ENCODE measurements at places on chromosomes 1 and 21.

DNA sequence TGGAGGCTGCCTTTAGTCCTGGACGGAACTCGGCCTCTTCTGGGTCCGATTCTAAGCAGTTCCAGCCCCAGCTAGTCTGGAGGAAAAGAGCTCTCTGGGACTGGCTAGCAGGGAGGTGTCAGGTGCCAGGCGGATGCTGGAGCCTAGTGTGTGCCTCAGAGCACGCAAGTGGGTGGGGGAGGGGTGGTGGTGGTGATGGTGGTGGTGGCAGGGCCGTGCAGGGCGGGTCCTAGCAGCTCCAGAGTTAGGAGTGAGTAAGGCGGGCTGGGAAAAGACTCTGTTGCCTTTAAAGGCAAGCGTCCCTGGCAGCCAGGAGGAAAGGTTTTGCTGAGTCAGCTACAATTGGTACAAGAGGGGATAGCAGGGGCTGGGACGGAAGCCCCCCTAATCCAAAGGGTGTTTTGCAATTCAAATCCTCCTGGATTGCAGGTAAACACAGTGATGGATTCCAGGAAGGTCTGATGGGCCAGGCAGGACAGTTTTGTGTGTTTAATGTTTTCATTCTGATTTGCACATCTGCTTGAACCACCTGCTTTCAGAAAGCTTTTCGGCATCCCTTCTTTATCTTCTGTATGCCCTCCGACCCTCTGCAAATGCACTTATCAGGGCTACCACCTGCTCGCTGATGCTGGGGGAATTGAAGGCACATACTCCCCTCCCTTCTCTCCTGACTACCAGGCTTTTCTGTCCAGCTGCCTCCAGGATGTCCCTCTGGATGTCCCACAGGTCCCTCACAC is 4.1 kb upstream of the SLC2A1 start:
- DNase-seq = no peak

GRCh38 chr1:22654692-22655091 is 1.7 kb downstream of the C1QB start:
- DNase-seq = no peak

DNA sequence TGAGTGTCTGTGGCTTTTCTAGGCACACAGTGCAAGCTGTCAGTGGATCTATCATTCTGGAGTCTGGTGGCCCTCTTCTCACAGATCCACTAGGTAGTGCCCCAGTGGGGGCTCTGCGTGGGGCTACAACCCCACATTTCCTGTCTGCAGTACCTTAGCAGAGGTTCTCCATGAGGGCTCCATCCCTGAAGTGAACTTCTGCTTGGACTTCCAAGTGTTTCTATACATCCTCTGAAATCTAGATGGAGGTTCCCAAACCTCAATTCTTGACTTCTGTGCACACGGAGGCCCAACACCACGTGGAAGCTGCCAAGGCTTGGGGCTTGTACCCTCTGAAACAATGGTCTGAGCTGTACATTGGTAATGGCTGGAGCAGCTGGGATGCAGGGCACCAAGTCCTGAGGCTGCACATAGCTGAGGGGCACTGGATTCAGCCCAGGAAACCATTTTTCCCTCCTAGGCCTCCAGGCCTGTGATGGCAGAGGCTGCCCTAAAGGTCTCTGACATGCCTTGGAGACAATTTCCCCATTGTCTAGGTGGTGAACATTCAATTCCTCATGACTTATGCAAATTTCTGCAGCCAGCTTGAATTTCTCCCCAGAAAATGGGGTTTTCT is 29.2 kb upstream of the TSNAX start:
- no peak for DNase-seq

DNA sequence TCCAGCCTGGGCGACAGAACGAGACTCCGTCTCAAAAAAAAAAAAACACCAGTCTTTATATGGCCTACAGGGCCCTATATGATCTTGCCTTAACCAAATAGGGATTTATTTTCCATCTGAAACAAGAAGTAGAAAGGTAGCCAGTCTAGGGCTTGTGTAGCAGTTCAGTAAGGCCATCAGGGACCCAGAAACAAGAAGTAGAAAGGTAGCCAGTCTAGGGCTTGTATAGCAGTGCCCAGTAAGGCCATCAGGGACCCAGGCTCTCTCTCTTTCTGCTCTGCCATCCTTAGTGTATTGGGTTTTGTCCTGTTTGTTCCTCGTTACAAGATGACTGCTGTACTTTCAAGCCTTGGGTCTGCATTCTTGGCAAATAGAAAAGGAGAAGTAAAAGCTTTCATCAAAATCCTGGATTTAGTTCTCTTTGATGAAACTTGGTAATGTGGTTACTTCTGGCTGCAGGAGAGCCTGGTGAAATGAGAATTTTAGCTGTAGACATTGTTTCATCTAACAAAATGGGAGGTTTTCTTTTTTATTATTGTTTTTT is 46.1 kb downstream of the PKN2 start:
- no peak for DNase-seq

DNA sequence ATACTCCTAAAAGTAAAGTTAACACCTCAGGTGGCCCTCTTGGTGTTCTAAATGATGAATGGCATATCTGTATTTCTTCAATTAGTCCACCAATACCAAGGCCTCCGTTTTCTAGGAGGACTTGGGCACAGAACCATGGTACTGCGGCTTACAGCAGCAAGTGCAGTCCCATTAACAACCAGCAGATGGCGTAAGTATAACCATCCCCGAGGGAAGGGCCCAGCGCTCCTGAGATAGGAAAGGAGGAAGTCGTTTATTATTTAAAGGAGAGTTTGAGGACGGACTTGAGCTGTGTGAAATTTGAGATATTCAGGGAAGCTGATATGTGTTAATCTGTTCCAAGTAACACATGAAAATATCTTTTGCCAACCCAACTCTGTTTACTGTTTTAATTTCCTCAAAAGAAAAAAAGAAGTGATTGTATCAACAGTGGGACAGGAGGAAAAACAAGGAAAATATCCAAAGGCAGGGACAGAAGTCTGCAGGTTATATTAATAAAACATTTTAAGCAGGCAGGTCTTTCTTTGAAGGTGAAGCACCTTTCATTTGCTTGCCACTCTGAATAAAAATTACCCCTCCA is 37.7 kb upstream of the KCNJ15 start:
- peak; percentile 65 for DNase-seq

GRCh38 chr1:188281921-188282320 is 1453.2 kb downstream of the PLA2G4A start:
- DNase-seq = no peak

DNA sequence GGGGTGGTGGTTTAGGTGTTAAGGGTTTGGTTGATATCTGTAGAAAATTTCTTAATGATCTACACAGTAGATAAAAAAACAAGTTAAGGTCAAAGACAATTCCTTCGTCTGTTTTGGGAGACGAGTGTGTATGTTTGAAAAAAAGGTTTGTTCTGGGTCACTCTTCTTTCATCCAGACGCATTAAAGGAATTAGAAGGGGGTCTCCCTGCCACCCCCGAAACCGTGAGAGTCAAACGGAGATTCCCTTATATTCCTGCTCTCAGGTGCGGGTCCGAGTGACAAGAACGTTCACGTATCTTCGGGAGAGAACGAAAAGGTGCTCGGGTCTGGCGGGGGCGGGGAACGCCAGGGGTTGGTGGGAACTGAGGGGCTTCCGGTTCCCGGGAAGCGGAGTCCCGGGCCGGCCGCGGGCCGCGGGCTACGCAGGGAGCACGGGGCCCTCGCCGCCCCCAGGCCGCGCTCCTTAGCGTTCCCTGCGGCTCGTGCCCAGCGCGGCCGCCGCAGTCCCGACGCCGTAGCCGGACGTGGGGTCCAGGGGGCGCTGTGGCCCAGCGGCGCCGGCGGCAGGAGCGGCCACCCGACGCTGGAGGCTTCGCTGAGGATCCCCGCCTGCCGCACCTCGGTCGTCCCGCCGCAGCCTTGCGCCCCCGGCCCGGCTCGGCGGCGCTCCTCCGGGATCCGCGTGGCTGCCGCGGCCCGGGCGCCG is at the start of gene ZFYVE9:
TSS of gene ZFYVE9 (plus strand) at position 577 of the 707 bp plus-strand sequence. CDS start 91,118 bp downstream, outside the sequence.
- DNase-seq = no peak

- DNase-seq = no peak
Measured at GRCh38 chr1:156162430-156163037, 9.1 kb downstream of the SEMA4A start.

DNA sequence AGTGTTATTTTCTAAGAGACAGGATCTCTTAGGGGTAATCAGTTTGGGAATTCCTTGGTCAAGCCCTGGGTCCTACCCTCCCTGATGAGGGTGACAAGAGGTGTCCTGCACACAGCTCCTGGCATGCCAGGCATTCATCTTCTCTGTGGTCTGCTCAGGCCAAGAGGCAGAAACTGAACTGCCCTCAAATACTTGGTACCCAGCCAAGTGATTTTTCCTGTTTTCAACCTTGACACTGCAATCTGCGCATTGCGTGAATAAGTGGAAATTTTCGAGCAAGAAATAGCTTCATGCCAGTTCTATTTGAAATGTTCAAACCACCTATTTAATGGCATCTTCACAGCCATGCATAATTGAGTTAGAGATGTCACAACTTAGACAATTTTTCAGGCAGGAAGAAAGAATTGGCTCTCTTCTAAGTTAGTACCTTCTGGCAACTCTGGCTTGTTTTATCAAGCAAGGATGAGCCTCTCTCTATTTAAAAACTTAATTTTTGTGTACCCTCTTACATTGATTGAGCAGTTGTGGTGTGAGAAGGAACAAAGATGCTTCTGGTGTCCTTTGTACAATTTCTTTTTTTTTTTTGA is 27.0 kb downstream of the DNM3 start:
- peak; percentile 22 for DNase-seq

Data from HS-27A (cell line).